ENCODE measurements at places on chromosomes 3 and 15. TPM values are rescaled to one million over a fixed set of nuclear protein-coding genes. Genes with fewer than 3 reads are reported as not detected.

- no peak for DNase-seq
Measured at GRCh38 chr15:70133781-70134421, 36.2 kb upstream of the TLE3 start.

DNA sequence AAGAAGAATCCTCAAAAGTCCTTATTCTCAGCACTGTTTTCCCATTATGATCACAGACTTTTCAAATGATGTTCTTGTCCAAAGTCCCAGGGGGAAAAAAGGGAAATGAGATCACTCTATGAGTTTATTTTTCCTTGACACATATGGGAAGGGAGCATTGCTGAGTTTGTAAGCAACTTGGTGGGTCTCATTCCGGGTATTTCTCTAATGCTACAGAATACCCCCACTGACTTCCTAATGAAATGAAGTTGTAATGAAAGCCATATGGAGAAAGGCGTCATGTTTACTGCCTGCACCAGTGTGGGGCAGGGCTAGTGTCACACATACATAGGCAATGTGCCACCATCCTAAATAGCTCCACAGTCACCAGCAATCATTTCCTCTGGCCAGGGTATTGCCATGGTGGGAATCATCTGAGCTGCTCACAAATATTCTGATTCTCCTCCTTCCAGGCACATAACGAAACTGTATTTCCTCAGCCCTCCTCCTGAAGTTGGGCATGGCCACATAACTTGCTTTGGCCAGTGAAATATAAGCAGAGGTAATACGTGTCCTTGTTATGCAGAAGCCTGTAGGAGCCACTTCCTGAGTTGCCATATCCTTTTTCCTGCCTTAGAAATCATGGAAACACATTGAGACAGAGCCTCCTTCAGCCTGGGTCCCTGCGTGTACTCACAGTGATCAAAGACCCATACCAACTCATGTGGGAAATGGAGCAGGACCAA is 41.0 kb upstream of the C15orf61 start:
- DNase-seq = no peak

- DNase-seq = no peak
Measured at GRCh38 chr3:79202471-79203143, 565.2 kb downstream of the ROBO1 start.

The STAG1 gene
- 22.4 TPM for total RNA-seq

DNA sequence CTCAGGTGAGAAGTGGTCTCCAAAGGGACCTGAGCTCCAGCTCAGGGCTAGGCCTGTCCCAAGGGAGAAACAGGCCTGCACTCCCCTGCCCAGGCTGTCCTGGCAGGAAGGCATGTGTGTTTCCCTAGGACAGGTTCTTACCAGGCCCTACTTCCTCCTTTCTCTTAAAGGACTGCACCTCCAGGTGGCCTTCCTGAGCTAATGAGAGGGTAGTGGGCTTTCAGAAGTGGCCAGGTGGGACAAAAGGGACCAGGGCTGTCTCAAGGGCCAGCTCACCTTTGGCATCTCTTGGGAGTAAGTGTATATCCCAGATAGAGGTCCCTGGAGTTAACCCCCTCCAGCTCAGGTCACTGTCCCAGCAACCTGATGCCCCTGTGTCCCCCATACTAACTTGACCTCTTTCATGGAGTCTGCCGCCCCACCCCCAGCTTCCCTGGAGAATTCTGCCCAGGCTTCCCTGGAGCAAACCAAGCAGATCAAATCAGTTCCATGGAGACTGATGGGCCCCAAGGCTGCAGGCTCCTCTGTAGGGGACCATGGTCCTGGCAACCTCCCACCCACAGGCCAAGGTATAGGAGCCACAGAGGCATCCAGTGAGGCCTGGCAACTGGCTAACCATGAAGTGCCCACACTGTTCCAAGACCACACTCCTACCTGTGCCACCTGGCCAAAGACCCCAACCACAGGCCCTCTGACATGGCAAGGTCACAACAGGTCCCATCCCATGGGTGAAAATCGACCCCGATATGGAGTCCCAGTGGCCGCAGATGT is 67.6 kb downstream of the ZNF445 start:
- no peak for DNase-seq

GRCh38 chr3:156160647-156161046 is 40.3 kb downstream of the KCNAB1 start:
- DNase-seq = no peak

DNA sequence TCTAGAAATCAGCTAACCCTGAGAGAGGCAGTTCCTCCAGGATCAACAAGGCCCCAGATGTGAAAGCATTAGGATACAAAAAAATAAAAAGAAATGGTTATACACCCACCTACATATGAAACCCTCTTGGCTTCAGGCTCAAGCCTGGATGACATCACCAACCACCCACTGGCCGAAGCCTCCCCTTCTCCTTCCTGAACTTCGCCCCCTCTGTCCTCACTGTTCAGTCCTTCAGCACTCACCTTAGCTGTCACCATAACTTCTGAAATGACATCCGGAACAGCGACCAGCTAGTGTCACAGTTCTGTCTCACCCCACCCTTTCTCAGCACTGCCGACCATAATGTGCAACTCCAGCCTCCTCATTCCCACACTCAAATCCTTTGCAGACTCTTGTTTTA is 98.7 kb downstream of the PLCH1 start:
- no peak for DNase-seq

DNA sequence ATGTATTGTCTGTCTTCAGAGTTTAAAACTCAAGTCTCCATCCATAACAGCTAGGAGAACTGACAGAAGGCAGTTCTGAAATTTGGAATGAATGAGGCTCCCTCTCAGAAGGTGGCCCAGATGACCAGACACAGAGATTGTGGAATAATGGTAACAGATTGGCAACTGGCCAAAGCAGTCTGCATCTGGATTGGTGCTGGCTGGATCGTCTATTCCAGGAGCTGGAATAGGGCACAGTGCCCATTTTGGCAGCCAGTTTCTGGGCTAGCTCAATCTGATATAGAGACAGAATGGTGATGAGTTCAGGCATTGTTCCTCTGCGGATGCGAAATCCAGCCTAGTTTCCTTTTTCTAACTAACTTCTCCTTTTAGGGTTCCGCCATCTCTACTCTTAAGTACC is 851.7 kb downstream of the PDCD6IP start:
- no peak for DNase-seq

DNA sequence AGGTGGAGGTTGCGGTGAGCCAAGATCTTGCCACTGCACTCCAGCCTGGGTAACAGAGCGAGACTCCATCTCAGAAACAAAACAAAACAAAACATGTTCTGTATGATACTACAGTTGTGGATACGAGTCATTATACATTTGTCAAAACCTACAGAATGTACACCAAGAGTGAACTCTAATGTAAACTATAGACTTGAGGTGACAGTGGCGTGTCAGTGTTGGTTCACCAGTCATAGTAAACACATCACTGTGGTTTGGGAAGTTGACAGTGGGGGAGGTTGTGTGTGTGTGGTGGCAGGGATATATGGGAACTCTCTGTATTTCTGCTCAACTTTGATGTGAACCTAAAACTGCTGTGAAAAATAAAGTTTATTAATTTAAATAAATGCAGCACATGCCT is 33.0 kb upstream of the GNB5 start:
- no peak for DNase-seq

DNA sequence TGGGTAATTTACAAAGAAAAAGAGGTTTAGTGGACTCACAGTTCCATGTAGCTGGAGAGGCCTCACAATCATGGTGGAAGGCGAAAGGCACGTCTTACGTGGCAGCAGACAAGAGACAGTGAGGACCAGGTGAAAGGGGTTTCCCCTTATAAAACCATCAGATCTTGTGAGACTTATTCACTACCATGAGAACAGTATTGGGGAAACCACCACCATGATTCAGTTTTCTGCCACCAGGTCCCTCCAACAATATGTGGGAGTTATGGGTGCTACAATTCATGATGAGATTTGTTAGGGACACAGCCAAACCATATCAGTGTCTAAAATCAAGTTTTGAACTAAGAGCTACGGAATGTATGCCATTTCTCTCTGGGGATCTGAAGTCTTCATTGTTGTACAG is 354.8 kb upstream of the C2CD4B start:
- DNase-seq = no peak

GRCh38 chr15:90035840-90036230 is 34.7 kb downstream of the ZNF710 start:
- DNase-seq = no peak

DNA sequence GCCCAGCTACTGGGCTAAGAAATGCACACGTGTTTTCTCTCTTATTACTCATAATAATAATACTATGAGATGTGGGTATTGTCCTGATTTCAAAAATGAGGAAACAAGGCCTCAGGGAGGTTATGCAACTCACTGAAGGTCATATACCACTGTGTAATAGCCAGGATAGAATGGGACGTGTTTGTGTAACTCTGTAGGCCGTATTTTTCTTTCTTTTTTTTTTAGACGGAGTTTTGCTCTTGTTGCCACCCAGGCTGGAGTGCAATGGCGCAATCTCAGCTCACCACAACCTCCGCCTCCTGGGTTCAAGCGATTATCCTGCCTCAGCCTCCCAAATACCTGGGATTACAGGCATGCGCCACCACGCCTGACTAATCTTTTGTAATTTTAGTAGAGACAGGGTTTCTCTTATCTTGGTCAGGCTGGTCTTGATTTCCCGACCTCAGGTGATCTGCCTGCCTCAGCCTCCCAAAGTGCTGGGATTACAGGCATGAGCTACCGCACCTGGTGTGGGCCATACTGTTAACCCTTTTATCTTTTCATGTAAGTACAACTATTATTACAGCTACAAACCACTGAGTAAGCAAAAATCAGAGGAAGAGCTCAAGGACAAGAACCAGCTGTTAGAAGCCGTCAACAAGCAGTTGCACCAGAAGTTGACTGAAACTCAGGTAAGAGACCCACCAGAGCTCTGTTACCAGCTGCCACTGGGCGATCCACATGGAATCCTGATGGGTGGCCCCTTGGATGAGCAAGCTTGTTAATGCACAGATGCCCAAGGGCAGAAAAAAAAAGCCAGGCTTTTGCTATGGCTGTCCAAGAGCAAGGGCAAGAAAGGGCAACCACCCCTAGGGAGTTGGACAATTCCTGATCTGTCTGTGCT is 6.7 kb downstream of the KNSTRN start:
- DNase-seq = no peak

The GREM1 gene
- total RNA-seq = 0.12 TPM

GRCh38 chr15:90184119-90184785 is 16.9 kb upstream of the SEMA4B start:
- DNase-seq = peak; percentile 69

DNA sequence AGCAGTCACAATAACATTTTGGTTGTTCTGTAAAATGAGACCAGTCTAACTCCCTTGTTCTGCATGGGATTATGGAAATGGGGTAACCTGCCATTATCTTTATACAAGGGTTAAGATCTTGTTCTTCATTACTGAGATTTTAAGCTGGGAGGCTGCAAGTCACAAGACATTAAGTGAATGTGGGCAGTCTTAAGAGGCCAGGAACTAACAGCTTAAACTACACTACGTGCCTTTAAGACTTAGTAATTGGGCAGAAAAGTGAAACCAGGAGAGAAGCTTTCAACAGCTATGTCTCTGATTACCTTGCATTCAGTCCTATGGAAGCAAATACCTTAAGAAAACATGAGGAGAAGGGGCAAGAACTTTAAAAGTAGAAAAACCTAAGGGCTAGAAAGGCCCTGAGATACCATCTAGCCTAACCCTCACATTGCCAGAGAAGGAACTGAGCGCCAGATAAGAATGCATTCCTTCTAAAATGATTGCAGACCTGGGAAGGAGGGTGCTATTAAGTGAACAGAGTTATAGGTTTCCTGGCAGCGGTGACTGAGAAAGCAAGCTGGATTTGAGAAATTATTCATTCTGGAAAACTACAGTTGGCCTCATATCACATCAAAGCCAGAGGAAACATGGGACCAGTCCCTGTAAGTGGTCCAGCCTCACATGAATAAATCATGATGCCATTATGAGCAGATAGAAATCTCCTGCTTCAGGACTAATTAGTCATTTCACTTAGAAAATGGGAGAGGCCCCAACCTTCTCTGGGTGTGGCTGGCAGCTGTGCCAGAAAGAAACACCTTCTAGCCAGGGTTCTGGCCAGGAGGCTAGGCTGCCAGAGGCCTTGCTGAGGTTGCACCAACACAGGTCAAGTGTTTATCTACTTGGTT is 32.9 kb downstream of the DAPK2 start:
- no peak for DNase-seq

The C3orf85 gene
- not detected for total RNA-seq

GRCh38 chr3:52339612-52340011 is 23.5 kb downstream of the DNAH1 start:
- DNase-seq = peak; percentile 35

The FBXW12 gene
- not detected for total RNA-seq

DNA sequence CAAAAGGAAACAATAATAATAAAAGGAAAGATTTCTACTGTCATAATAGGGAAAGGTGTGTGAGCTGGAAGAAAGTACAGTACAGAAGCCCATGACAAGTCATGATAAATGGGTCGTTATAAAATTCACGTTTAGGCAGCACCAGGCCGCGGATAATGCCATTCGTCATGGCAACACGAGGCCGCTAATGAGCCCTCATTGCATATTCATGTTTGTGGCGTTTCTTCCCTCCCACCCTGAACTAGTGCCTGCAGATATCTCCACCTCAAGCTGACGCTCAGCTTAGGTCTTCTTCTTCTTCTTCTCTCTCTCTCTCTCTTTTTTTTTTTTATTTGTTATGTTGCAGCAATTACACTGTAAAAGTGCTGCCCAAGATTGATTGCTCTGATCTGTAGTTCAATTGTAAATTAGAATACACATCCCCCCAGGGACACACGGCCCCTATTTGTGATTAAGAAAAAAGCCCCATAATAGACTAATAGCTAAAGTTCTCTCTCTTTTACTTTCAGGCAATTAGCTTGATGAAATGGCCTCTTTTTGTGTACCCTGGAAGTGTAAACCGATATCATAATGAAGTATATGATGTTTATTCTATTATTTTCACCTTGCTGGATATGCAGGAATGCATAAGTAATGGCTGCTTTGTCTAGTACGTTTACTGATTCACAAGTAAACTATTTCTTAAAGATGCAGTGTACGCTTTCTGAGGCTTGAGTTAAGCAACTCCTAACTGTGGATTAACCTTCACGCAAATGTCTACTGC is 61.9 kb upstream of the NR2F2 start:
- DNase-seq = no peak

The CCR9 gene
- total RNA-seq = not detected

DNA sequence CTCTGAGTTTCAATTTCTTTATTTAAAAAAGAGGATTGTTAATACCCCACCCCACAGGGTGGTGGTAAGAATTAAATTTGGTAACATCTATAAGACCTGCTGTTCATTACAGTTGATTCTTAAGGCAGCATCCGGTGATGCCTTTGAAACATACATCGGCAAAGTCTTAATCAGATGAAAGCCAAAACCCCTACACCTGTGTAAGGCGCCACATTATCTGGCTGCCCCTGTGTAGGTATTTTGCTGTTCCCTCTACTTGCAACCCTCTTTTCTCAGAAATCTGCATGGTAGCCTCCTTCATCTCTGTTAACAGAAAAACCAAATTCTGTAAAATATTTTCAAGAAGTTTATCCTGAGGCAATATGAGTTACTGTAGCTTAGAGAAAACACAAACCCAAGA is 90.0 kb downstream of the ST6GAL1 start:
- no peak for DNase-seq

The CHRNA3 gene
- total RNA-seq = not detected

The GOLGA6L4 gene
- 1.6 TPM for total RNA-seq

The LPP gene
- total RNA-seq = 178 TPM

Measured in heart left ventricle (tissue), 16 donors.